Activated CD8-positive, alpha-beta memory T cell treated with anti-CD3 and anti-CD28 coated beads, Interleukin-2, amount 50 U/mL, for 4 hours (primary cell): ENCODE measurements at places on chromosomes 4 and X.

GRCh38 chr4:7431696-7432530 lies 2.8 kb downstream of the PSAPL1 start:
- no peak for DNase-seq

GRCh38 chr4:176533159-176533558 lies 213.4 kb downstream of the SPCS3 start:
- DNase-seq = no peak

DNA sequence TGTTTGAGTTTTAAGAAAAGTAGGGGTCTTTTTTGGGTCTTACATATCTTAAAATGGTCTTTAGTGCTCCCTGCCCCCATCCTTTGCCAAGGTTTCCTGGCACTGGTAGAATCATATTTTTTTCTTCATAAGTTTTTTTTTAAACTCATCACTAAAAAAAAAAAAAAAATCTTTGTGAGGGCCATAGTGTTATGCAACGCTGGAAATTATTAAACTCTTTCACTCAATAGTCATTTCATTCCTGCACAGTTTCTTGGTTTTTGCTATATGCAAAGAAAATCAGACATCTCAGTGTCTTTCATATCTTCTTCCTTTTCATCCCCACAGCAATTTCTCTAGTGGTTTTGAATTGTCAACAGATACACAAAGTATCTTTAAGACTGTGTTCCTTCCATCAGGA lies 95.6 kb downstream of the TMA16 start:
- no peak for DNase-seq

DNA sequence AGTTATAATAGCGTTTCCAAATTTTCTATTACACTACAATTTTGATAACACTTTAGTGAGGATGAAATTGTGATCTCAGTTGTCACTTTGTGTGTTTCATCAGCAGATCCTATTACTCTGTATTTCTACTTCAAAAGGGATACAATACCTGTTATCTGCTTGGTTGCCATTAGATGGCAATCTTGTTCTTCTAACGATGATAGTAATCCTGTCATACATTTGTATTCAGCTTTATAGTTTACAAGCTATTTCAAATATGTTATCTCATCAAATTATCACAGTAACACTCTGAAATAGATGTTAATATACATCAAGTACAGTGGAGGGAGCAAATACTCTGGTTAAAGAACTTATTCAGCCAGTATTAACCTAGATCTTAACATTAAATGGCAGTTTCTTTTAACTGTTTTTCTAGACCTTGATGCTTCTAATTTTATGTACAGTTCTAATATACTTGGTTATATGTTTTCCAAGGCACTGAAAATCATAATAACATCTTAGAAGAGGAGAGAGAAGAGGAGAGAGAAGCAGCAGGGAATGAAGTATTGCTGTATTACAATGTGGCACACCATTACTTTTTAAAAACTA lies 292.0 kb downstream of the CCSER1 start:
- no peak for DNase-seq

DNA sequence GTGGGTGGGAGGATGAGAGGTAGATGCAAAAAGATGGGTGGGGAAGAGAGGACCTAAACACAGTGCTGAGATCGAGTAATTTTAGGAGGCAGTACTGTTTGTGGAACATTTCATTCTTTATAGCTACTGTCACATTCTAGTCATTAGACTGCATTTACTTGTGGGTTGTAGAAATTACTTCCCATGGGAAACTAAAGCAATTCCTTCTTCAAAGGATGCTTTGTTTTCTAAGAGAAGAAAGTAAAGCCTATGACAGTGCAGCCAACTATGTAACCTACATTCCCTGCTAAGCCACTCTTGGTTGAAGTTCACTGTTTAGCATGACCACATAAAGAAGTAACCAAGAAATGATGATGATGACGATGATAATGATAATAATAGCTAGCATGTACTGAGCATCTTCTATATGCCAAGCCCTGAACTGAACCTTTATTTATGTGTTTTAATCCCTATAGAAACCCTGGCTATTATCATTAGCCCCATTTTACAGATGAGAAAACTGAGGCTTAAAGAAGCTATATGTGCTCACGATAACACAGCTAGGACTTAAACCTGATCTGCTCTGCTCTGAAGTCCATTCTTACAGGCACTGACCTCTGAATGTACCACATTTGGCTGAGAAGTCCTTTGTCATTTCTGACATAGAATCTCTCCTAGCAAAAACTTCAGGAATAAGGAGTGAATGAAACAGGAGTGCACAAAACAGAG lies 114.5 kb upstream of the KIT start:
- no peak for DNase-seq

- no peak for DNase-seq
These were observed 30.8 kb downstream of the NDNF start for GRCh38 chr4:121041307-121042090.

DNA sequence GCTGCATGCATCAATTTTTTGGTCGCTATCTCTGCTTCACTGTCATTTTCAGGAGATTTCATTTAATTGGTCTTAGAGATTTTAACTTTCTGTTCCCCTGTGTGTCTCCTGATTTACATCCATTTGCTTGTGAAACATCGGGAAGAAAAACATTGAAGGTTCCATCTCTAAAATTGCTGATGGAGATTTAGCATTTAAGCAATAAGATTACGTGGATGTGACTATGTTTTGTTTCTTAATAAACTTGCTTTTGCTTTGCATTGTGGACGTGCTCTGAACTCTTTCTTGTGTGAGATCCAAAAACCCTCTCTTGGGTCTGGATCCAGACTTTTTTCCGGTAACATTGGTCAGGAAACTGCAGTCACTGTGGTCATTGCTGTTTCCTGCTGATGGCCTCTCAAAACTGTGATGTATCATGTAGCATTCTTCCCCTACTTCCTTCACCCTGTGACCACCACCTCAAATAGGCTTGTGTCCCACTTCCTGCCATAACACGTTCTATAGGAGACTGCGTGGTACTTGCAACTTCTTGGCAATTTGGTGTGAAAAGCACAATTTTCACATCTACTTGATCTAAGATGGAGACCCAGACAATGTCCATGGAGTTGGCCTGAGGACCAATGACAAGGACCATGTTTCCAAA lies 4.9 kb downstream of the CXCL2 start:
- no peak for DNase-seq

DNA sequence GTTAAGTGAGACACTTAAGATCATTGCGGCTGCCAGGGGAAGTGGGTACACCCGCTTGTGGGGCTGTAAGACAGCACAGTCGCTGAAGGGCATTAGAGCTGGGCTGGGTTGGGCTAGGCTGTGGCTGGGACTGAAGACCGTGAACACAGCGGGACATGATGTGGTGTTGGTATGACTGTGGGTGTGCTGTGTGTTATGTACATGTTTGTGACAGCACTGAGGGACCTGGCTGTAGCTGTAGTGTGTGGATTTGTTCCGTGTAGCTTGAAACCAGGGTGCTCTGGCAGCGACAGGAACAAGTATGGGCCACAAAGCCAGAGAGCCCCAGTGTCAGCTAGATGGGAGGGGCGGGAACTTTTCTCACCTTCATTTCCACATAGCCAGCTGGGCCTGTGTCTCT lies 82.1 kb downstream of the NHSL2 start:
- DNase-seq = peak; percentile 50

DNA sequence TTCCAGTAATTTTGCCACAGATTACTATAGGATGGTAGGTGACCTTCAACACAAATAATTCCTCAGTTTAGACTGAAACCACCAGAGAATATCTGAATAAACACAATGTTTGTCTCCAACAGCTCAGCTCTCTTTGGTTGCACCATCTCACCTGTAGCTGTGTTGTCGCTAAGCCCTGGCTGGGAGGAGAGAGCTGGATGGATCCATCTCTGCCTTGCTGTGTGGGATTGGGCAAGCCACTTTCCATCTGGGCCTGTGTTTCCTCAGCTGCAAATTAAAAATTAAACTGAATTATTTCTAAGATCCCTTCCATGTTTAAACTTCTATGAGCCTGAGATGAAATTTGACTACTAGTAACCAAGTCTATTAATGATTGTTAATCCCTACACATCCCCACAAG lies 310.2 kb downstream of the FBXW7 start:
- DNase-seq = no peak

- no peak for DNase-seq
These were observed 17.8 kb downstream of the TIGD2 start for GRCh38 chr4:89129080-89129640.

- DNase-seq = no peak
These were observed 45.8 kb upstream of the TMEM131L start for GRCh38 chr4:153420361-153420760.

DNA sequence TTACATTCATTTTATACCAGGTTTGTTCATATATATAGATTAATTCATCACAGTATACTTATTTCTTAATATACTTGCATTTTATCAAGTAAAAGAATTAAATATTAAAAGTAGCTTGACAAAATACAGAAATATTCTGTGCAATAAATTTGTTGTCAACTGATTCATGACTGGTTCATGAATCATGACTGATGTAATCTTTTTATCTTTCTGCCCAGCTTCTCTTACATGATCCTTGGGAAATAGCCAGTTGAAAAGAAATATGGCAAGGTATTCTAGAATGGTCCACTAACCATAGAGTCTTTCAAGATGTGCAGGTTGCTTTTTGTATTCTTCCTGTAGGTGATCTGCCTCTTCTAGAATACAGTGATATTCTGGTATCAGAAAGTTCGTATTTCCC lies 4.2 kb upstream of the CCNA2 start:
- DNase-seq = no peak

DNA sequence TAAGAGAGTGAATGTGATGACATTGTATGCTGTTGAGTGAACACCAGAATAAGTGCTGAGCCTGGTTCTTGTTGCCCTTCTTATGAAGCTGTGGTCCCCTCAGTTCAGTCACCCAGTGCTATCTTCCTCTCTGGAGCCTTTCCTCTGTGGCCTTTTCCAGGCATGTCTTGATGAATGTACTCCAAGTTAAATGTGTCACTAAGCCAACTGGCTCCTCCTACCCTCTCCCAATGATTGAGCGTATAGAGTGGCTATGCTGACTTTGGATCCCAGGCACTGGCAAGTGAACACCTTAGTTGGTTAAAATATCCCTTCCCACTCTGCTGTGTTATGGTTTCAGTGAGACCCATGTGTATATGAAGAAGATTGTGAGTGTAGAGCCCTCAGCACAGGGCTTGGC lies 134.1 kb upstream of the MAMLD1 start:
- DNase-seq = no peak

DNA sequence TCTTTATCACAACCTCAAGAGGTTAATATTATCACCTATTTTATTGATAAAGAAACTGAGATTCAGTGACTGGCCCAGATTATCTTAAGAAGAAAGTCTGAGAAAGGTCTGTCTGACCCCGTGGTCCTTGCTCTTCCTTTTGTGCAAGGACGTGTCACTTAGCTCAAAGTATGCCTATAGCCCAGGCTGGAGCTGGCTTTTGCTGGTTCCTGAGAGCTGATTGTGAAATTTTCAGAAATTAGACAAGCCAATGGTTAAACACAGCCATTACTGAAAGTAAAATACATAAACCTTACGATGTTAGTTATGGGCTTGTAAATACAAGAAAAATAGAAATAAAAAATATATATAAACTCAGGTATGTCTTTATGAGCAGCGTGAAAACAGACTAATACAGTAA lies 70.1 kb downstream of the CHRNA9 start:
- DNase-seq = no peak

DNA sequence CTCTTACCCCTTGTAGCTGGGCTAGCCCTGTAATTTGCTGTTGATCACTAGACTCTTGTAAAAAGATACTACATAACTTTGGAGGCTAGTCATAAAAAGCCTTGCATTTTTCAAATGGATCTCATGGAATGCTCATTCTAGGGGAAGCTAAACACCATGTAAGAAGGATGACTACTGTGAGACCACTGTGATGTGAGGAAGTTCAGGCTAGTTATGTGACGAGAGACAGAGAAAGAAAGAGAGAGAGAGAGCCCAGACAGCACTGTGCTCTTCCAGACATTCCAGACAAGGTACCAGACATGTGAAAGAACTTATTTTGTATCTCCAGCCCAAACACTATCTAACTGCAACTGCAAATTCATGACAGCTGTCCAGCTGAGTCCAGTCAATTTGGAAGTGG lies 404.6 kb upstream of the PITX2 start:
- DNase-seq = no peak

DNA sequence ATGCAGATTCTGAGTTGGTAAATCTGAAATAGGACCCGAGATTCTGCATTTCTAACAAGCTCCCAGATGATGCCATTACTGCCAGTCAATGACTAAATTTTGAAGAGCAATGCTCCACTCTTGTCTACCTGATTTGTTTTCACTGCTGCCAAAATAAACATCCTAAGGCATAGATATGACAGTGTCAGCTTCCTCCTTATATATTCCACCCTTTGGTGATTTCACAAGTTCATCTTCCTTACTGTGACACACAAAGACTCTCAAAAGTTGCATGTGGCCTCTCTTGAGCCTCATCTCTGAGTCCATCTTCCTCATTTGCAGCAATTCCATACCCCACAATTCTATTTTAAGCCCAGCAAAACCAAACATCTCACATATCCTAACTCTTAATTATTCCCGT lies 110.9 kb downstream of the FBXW7 start:
- no peak for DNase-seq

DNA sequence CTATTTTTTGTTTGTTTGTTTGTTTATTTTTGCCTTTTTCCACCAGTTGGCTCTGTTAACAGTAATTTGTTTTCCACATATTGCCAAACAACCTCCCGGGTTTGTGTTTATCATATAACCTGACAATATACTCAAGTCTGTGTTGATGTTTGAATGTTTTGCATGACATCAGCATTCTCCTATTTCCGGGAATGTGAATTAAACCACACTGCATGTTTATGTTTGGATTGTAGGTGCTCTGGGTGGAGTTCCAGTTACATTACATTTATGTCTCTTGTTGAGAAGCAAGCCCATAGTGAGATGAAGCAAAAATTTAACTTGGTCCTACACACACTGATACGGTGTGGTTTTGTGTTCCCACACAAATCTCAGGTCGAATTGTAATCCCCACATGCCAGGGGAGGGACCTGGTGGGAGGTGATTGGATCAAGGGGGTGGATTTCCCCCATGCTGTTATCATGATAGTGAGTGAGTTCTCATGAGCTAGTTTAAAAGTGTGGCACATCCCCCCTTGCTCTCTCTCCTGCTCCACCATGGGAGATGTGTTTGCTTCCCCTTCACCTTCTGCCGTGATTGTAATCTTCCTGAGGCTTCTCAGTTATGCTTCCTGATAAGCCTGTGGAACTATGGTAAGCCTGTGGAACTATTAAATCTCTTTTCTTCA lies 54.4 kb upstream of the CLNK start:
- no peak for DNase-seq

GRCh38 chr4:140091305-140091704 lies 62.7 kb downstream of the MAML3 start:
- no peak for DNase-seq

- no peak for DNase-seq
These were observed 215.9 kb downstream of the LRBA start for GRCh38 chr4:150799207-150799606.

DNA sequence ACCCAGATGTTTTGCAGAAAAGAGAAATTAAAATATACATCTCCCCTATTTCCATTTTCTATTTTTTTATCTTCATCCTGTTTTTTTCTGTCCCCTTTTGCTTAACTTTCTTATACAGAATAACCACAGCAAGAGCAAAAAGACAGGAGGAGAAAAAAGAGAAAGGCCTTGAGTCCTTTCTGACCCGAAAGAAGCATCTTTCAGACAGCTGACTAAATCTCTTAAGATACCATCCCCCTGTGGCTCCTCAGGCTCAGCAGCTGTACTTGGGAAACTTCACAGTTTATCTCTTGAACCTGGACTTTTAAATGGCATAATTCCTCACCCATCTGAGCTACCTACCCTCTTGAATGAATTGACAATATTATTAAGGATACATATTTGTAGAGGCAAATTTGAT lies 100.2 kb downstream of the FIP1L1 start:
- DNase-seq = no peak
